ENCODE measurements at places on chromosomes 4 and X.

GRCh38 chr4:868421-868820 lies 42.5 kb upstream of the CPLX1 start:
- no peak for DNase-seq

DNA sequence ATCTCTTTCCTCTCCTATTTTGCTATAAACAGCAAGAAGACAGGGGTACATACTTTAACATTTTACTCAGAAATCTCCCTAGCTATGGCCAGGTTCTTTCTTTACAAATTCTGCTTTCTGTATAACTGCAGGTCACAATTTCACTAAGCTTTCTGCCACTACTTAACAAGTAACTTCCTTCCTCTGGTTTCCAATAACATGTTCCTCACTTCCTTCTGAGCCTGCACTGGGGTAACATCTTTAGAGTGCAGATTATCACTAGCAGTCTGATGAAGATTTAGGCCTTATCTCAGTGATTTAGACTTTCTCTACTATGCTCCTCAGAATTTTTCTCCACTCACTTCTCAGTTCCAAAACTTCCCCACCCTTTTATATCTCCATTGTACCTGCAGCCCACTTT lies 1930.5 kb upstream of the AGA start:
- DNase-seq: no peak

DNA sequence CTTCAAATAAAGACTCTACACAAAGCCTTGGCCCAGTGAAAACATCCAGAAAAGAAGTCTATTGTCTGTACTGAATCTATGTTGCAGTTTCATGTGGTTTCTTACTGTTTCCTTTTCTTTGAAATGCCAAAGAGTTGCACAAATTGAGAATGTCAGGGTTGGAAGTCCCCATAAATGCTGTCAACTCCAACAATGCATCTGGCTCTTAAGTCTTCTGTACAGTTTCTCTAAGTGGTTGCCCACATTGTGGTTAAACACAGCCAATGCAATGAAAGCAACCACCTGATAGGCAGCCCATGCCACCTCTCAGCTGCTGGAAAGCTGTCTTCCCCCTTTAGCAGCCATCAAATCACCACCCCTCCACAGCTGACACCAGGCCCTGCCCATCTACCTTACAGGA lies 67.2 kb upstream of the C1GALT1C1 start:
- DNase-seq: peak; percentile 9

DNA sequence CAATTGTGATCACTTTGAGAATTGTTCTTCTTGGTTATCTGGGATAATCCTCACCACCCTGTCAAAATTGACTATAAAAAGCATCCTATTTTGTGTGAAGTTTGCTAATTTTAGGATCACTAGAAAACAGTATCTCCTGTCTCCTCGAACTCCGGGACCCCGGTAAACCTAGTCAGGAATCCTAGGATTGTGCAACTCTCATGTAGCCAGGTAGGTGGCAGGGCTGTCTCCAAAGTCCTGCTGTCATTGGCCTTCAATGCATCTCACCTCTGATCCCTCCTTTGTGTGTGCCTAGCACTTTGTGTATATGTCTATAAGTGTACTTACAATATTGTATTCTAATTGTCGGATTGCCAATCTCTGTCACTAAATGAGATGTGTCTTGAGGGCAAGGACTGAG lies 1564.8 kb downstream of the RPA4 start:
- no peak for DNase-seq

GRCh38 chr4:182604161-182604622 lies 313.0 kb downstream of the DCTD start:
- DNase-seq: no peak

- DNase-seq: no peak
These were observed 1.6 kb downstream of the DUSP9 start for GRCh38 chrX:153648358-153649177.

- DNase-seq: no peak
These were observed 293.4 kb upstream of the IGFBP7 start for GRCh38 chr4:57403591-57403990.

- no peak for DNase-seq
These were observed 126.8 kb downstream of the IRF2 start for GRCh38 chr4:184347251-184348239.

DNA sequence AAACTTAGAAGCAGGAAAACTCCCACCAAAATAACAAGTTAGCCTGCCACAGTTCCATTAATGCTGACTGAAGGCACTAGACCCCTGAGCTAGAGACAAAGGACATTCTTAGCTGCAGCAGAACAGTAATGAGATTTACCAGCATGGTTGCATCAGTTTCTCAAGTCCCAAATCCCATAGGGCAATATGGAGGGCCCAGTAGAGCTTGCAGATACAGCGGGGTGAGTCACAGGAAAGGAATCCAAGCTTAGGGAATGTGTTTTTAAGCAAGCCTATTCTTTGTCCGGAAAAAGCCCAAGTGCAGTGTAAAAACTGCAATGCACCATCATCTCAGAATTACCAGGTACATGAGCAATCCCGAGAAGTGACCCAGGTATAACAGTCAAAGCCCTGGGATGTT lies 51.3 kb upstream of the EXOC1L start:
- no peak for DNase-seq

GRCh38 chr4:72631296-72631695 lies 62.3 kb upstream of the ADAMTS3 start:
- DNase-seq: no peak

DNA sequence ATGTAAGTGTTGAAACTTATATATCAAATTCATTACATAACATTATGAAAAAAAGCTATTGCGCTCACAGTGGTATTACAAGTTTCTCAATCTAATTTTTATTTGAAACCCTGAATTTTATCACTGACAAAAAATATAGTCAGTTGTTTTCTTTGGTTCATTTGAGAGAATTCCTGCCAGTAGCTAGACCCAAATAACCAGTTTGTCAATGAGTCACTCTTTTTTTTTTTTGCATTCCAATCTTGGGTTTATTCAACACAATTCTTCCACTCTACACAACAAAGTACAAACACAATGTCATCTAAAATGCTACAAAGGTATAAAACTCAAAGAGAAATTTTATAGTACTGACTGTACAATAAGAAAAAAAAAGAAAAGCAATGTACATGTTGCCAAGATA lies 13.1 kb downstream of the HPF1 start:
- DNase-seq: no peak

- DNase-seq: no peak
These were observed 363.6 kb upstream of the FAM241A start for GRCh38 chr4:111781611-111782010.

- no peak for DNase-seq
These were observed 1.1 kb downstream of the ZIC3 start for GRCh38 chrX:137566746-137567679.

DNA sequence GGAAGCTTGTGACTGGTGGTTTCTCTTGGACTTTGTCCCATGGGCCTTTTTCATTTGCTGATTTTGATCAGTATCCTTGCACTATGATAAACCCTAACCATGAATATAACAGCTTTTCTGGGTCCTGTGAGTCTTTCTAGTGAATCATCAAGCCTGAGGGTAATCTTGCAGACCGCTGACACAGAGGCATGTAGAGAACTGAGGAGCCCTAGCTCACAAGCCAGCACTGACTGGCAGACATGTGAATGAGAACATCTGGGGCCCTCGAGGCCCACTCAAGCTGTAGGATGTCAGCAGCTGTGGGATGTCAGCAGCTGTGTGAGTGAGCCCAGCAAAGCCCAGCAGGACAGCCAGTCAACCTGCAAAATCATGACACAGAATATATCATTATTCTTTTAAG lies 36.7 kb downstream of the HMGB3 start:
- DNase-seq: no peak

- no peak for DNase-seq
These were observed 92.7 kb downstream of the LARP1B start for GRCh38 chr4:128153800-128154199.

GRCh38 chrX:1390621-1391369 lies 1.1 kb downstream of the SLC25A6 start:
- DNase-seq: no peak

DNA sequence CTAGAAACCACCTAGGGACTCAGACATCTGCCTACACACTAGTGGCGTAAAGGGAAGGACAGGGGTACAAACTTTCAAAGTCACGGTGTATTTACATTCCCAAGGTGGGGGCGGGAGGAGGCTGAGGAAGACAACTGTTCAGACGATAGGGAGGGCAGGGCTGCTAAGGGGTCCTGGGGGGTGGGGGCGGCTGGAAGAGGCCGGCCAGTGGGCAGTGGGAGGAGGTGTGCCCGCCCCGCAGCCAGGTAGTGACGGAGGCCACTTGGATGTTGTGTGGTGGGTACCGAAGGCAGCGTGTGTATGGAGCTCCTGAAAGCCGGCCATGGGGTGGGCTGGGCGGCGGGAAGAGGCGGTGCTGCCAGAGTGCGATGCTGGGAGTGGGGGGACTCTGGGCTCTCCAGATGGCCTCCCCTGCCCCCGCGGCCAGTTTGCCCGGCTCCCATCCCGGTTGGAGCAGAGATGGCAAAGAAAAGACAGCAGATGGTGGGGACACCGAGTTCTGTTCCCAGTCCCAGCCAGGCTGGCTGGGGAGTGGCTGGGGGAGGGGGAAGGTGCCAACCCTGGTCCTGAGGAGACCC lies 24.2 kb downstream of the L1CAM start:
- DNase-seq: no peak

GRCh38 chrX:103831342-103831802 lies 685 bp downstream of the RAB9B start:
- DNase-seq: peak; percentile 65

- peak; percentile 15 for DNase-seq
These were observed 49.4 kb downstream of the ARHGEF6 start for GRCh38 chrX:136731207-136731782.

DNA sequence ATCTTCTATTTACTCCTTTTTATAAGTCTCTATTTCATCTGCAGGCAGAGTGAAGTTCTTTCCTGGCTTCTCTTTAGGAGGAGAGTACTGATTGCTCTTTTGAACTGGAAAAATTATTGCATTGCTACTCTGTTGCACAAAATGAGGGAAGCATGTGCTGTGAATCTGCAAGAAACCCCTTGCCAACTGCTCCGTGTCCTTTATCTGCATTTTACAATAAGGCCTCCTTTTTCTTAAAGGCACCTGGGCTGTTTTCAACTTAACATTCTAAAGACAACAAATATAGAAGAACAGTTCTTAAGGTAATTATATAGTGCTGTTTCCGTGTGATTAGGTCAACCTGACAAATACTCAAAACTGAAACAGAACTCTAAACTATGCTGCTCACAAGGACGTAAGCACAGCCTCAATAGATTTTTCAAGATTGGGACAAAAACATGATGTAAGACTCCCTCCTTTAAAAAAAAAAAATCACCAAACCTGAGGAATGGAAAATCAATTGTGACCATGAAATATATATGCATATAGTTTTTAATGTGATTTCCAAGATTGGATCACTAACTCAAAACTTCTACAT lies 716.6 kb upstream of the INTU start:
- no peak for DNase-seq

DNA sequence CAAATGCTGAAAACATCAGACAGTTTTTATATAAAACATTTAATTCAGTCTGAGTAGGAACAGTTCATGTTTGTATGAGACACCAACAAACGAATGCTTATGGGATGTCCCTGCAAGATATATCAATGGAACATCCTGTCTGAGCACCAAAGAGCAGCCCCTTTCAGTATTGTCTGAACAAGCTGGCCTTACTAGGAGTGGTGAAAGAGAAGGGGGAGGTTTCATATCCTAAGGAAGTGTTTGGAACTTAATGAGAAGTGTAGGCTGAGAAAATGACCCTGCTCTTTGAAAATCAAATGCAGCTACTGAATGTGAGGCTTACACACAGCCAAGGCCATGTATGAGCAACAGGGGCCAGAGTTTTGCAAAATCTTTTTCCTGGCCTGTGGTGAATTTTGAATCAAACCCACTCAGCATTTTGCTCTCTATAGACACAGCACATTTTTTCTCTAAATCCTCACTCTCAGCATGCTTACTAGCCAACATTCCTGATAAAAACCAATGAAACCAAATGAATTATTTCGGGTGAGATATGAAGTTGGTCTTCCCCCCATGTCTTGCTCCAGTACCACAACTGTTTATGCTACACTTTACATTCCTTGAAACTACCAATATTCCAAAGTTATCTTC lies 119.4 kb downstream of the LUZP4 start:
- DNase-seq: no peak

GRCh38 chr4:63036159-63036866 lies 1372.9 kb downstream of the TECRL start:
- DNase-seq: no peak

DNA sequence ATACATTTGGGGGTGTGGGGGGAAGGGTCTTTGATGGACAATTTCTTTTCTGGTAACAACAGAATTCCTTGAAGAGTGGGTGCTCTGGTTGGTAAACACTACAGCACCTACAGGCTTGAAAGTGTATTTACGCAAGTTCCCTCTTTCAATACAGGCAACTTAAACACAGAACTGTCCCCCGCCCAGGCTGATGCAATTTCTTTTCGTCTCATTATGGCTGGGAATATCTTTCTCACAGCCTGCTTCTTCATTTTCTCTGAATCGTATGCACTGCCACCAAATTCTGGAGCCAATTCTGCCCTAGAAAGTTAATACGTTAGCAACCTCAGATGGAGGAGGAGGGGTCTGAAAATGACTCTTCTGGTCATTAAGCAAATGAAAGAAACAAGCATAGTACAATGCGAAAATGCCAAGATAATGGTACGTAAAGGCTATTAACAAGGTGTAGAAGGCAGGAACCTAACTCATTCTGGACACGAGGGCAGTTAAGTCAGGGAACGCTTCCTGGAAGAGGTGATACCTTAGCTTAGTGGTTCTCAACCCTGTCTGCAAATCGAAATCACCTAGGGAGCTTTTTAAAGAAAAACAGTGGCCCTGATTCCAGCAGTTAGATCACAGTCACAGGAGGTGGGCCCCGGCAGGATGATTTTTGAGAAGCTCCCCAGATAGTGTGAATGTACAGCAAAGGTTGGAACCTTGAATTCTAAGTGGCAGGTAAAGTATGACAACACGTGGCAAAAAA lies 1.0 kb downstream of the AGA start:
- no peak for DNase-seq

DNA sequence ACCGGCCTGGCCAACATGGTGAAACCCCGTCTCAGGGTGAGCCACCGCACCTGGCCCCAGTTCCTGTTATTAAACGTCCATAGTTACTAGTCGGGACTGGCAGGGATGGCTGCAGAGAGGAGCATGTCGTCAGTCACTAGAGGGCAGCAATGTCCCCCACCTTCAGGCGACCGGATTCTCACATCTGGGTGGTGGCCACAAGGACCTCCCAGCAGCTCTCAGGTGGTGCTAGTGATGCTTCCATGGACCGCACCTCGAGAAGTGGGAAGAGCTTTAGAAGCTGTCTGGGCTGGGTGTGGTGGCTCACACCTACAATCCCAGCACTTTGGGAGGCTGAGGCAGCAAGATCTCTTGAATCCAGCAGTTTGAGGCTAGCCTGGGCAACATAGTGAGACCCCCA lies 13.3 kb upstream of the IL3RA start:
- peak; percentile 45 for DNase-seq

DNA sequence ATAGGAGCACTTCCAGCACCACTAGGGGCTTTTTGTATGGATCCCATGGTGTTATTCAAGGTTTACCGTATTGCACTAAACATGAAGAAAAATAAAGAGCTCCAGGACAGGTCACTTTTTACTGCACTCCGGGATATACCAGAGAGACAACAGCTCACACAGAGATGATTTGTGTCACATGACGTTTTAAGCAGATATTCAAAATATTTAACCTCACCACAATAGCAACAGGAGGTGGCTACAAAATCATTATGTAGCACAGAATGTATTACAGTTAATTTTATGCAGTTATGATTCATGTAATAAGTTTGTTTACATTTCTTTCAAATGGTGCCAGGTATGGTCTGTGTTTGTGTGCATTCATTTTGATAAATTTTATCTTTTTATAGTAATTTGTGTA lies 100.6 kb downstream of the LUZP4 start:
- DNase-seq: no peak

Measured in stimulated activated CD4-positive, alpha-beta T cell treated with anti-CD3 and anti-CD28 coated beads, Interleukin-4, amount 100 ng/mL, for 1 hour (primary cell).